ENCODE measurements at places on chromosomes 16 and 17. TPM values are rescaled to one million over a fixed set of nuclear protein-coding genes. Genes with fewer than 3 reads are reported as not detected.

ZNF48 gene
- polyA plus RNA-seq: 6.9 TPM

CES2 gene
- 76.9 TPM for polyA plus RNA-seq

DNAI2 gene
- polyA plus RNA-seq: not detected

RHBDF2 gene
- polyA plus RNA-seq: 6.8 TPM

JPH3 gene
- not detected for polyA plus RNA-seq

FBRS gene
- 26.3 TPM for polyA plus RNA-seq

CCDC144A gene
- polyA plus RNA-seq: 0.52 TPM

FSCN2 gene
- 0.26 TPM for polyA plus RNA-seq

BLMH gene
- 30.5 TPM for polyA plus RNA-seq

KRTAP4-4 gene
- polyA plus RNA-seq: not detected

CACNG4 gene
- 0.26 TPM for polyA plus RNA-seq

RPAIN gene
- 34.0 TPM for polyA plus RNA-seq

TM4SF5 gene
- polyA plus RNA-seq: 31.3 TPM

TPSG1 gene
- 0.86 TPM for polyA plus RNA-seq

DNA sequence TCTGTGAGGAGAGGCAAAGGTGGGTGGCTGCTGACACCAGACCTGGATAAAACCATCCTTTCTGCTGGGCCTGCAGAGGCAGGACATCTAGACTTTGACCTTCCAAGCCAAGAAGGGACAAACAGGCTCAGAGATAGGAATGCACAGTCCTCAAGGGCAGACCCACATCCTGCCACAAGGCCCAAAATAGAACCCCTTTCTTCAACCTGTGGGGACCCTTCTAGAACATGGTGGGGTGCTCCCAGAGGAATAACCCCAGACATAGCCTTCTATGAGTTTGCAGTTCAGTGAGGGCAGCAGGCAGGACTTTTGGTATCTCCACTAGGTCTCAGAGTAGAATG, 3.8 kb upstream of the CBFB start:
- DNase-seq: no peak

DNA sequence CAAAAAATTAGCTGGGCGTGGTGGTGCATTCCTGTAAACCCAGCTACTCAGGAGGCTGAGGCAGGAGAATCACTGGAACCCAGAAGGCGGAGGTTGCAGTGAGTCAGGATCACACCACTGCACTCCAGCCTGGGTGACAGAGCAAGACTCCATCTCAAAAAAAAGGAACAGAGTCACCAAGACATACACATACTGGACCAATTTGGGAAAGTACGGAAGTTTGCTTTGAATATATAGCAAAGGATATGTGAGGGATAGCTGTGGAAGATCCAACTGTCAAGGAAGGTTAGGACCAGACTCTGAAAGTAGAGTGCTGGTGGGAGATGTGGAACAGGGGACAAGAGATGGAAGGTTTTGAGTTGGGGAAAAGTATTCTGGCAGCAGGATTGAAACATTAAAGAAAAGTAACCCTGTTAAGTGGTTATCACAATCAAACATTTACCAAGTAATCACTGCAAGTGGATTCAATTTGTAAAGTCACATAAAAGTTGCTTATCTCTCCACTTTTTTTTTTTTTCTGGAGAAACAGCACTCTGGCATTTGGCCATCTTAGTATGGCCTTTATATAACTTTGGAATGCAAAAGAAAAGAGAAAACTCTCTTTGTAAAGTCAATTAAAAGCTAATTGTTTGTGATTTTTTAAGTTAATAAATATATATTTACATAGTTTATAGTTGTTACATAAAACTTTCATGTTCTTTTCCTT, 259.4 kb upstream of the TBX2 start:
- no peak for DNase-seq

GRCh38 chr17:79220713-79221291, 146.2 kb downstream of the ENGASE start:
- DNase-seq: no peak

GRCh38 chr17:77458202-77459017, 317.6 kb downstream of the SEC14L1 start:
- no peak for DNase-seq

GRCh38 chr17:34565713-34566112, 13.7 kb upstream of the TMEM132E start:
- DNase-seq: no peak

- DNase-seq: no peak
These were observed 52.3 kb downstream of the MGAT5B start for GRCh38 chr17:76920364-76921139.

- DNase-seq: no peak
These were observed 47.1 kb upstream of the CIBAR2 start for GRCh38 chr16:85159179-85159980.

DNA sequence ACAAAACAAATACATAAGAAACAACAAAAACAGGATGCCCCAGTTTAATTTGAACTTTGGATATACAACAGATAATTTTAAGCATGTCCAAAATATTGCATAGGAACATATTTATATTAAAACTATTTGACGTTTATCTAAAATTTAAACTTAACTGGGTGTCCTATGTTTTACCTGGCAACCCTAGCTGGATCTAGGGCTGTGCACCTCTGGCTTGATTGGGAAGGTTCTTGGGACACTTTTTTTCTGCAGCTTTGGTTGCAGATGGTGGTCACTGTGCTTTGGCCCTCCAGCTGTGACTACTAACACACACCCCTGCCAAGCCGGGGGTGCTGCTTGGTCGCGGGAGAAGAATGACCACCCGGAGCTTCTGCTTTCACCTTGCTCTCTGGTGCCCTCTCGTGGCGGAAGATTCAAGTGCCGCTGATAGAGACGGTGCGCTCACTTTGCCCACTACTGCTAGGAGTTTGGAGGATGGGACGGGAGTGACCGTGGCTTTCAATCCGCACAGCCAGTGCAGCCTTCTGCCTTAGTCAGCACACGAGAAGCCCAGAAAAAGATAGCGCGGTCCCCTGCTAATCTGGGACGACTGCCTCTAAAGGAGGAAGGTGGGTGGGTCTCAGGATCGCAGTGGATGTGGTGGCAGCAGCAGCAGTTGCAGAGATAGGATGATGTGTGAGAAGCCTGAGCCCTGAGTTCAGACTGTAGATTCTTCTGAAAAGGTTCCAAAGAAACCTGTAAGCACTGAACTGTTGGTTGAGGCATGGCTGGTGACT, 6.7 kb downstream of the SPACA3 start:
- peak; percentile 86 for DNase-seq

DNA sequence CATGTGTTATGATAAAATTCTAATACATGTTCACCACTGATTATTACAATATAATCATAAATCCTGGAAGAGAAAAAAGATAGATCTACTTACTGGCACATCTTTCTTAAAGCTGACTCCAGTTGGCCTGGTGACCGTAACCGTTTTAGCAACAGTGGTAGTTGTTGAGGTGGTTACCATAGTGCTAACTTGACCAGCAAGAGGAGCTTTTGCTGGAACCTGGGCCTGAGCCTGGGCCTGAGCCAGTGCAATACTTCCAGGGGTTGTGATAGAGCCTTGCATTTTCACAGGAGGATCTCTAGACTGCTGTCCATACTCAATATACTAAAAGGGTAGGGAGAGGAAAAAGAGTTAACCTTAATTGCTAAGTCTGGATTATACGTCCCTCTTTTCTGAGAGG, 36.2 kb downstream of the SETD6 start:
- DNase-seq: no peak

DNA sequence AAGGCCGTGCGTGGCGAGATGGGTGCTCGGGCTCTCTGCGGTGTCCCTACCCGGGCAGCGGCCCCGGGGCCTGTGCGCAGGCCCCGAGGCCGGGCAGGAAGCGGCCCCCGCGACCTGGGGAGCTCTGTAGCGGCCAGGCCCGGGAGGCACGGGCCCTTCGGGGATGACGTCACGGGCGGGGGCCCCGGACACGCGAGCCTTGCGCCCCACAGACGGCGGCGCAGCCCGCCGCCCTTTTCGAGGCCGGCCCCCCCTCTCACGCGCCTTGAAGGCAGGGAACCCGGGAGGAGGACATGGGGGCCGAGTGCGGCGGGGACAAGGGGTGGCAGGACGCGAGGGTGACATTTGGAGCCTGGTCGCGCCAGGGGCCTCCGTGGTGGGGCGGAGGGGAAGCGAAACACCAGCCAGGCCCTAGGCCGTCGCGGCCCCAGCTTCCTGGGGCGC, 1.1 kb downstream of the RAI1 start:
- DNase-seq: peak; percentile 81

DNA sequence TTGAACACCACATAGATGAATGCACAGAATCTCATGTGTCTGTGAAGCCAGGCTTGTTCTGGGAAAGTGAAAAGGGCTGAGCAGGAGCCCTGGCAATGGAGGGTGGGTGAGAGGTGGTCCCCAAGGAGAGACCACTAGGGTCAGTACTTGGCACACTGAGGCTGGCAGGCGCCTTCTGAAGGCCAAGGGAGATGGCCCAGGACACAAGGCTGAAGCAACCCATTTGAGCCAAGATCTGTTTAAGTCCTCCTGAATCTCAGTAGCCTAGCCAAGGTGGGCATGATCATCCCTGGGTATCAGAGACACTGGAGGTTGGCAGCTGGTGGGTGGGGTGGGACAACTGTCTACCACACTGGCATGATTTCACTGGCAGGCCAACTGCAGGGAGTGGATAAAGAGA, 1741.2 kb downstream of the TP53TG3F start:
- DNase-seq: no peak

DNA sequence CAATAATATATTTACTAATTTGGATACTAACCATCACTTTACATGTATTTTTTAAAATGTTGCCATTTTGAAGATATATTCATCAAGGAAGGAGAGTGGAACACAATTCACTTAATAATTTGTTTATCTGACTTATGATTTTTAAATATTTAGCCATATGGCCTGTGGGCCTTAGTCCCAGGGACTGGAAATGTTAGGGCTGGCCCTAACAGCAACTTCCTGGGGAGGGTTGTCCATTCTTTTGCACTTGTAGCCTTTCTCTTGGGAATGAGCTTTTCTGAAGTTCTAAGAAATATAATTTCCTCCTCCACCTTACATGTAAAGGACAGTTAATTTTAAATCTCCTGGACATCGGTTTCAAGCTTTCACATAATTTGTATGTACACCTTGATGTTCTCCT, 27.7 kb upstream of the WSB1 start:
- DNase-seq: no peak

GRCh38 chr16:28053461-28053860, 10.1 kb downstream of the GSG1L start:
- no peak for DNase-seq

- no peak for DNase-seq
These were observed 943 bp downstream of the CNTROB start for GRCh38 chr17:7932949-7933348.

- no peak for DNase-seq
These were observed 57.7 kb upstream of the RPL38 start for GRCh38 chr17:74145756-74146155.

- DNase-seq: no peak
These were observed 14.5 kb downstream of the OTOP3 start for GRCh38 chr17:74950207-74950606.

Data from kidney (tissue), 22 donors.